Ammon's horn (tissue), 1 donor: ENCODE measurements at places on chromosomes 3 and 15.

- no peak for DNase-seq
Measured at GRCh38 chr15:27254055-27254454, 283.1 kb downstream of the GABRG3 start.

DNA sequence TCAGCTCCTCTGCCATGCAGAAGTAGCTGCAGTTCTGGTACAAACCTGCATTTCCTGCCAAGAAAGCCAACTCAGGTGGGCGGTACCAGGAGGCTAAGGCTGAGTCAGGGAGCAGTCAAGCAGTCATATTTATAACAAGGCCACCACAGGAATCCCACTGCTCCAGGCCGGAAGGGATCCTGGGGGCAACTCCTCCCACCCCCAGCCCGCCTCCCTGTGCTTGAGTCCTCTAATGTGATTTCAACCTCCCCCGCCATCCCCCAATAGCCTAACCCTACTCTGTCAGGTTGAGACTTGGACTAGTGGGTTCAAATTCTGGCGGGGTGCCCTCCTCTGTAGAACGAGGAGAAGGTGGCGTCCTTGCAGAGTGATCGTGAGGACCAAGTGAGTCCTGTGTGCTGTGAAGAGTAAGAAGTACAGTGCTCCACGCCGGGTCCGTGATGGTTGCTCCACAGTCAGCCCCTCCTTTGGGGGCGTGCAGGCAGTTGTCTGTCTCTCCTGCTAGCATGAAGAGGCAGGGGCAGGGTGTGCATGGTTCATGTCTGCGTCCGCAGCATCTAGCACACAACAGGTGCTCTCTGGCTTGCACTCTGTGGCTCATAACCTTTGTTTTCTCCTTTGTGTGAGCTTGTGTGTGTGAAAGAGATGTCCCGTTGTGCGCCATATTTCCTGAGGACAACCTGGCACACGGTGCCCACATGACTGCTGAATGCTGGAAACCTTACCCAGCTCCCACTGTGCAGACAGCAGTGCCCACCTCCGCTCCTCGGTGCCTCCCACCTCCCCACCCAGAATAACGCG is 78.3 kb downstream of the SMAD6 start:
- no peak for DNase-seq

GRCh38 chr3:4355401-4356219 is 52.4 kb downstream of the SETMAR start:
- peak; percentile 20 for DNase-seq

DNA sequence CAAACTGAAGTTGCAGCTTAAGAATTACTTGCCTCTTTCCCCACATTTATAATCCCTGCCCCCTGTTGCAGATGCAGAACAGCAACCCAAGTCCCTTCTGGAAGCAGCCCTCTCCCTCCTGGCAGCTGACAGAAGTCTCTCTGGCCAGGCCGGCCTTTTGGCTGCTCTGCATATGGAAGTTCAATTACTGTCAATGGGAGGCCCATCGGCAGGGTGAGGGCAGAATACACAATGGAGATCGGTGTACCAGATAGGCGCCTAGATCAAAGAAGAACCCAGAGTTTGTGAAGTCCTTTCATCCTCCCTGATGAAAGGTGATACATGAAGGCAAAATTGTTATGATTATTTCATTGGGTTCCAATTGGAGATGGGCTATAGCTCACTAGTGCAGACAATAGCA is 327.9 kb upstream of the CTNNB1 start:
- no peak for DNase-seq

DNA sequence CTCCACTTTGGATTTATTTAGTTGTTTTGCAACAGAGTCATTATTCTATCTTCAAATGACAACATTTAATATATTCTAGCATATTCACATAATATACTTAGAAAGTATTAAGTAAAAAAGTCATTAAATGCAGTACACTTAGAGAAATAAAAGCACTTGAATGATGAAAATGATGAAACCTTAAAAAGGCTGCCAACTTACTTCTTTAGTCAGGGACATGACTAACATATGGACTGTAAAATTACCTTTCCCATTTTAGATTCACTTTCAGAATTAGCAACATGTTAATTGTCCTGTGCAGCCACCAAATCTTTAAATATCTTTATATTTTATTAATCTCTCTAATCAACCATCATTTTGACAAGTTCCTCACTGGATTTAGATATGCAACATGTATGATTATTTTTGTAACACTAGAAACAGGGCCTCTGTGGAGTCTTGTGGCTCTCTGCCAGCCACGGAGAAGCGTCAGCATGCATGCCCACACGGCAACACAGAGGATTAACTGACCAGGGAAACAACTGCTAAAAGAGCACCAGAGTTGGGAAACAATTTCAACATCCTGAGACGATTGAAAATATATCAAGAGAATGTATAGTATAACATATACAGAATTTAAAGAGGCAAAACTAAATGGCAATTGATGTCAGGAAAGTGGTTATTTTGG is 95.7 kb downstream of the ANO10 start:
- no peak for DNase-seq

GRCh38 chr3:59839810-59840515 is 790.1 kb upstream of the CFAP20DC start:
- DNase-seq: peak; percentile 30

DNA sequence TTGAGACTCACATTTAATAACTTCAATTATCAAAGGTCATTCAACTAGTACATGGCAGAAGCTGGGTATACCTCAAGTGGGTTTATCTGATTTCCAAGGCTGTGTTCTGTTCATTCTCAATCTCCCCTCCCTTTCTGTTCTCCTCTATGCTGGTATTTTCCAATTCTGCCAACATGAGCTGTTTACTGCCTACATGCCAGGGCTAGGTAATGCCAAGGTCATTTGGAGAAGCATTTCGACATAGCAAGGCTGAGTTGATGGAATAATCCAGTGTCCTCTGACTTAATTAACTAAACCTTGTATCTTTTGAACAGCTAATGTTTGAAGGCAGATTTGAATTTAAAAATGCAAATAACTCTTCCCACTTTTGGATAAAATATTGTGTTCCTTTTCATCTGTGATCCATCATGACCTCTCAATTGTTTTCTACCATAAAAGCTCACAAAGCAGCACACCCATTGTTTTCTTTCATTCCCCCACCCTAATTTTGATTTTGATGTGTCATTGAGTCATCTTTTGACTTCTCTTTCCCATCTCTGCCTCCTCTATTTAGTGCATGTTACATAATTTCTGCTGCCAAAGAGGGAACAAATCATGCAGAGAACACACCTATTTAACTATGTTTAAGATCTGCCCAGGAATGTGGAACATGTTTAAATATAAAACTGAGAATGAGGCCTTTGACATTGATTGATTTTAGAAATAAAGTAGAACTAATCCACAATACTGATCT is 308.8 kb upstream of the NR2E3 start:
- DNase-seq: no peak

DNA sequence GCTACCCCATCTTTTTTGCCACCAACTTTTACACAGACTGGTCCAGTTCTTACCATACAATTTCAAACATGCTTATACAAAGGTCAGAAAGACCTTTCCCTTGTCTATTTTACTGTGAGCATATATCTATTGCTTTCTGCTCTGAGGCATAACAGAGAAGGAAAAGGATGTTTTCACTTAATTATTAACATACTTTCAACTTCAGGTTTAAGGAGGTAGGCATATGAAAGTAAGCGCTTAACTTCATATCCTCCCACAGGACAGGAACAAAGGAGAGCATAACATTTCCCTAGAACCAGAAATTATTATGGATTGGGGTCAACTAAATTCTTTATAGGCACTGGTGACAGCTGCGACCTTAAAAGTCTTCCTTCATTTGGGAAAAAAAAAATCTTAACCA is 1.1 kb downstream of the MYEF2 start:
- DNase-seq: no peak

GRCh38 chr3:105351821-105352220 is 14.9 kb upstream of the ALCAM start:
- no peak for DNase-seq

DNA sequence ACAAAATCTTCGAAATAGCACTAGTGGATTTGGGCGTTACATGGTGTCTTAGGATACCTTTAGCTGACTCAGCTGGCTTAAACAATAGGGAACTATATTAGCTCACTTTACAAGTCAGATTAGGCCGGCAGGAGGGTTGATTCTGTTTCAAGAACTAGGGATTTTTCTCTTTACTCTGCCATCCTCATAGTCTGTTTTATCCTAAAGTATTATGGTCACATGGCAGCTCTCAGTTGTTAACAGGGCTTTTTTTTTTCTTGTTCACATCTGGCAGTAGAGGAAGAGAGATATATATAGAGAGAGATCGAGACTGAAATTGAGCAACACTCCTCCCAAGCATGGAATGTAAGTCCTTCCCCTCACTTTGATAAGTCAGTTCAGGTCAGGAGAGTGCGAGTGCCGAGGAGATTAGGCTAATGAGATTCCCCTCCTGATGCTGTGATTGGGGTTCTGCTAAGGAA is 32.9 kb downstream of the CHP1 start:
- no peak for DNase-seq

- peak; percentile 3 for DNase-seq
Measured at GRCh38 chr3:81199587-81199986, 561.9 kb downstream of the GBE1 start.

- DNase-seq: no peak
Measured at GRCh38 chr3:95297581-95297980, 1234.7 kb downstream of the NSUN3 start.

DNA sequence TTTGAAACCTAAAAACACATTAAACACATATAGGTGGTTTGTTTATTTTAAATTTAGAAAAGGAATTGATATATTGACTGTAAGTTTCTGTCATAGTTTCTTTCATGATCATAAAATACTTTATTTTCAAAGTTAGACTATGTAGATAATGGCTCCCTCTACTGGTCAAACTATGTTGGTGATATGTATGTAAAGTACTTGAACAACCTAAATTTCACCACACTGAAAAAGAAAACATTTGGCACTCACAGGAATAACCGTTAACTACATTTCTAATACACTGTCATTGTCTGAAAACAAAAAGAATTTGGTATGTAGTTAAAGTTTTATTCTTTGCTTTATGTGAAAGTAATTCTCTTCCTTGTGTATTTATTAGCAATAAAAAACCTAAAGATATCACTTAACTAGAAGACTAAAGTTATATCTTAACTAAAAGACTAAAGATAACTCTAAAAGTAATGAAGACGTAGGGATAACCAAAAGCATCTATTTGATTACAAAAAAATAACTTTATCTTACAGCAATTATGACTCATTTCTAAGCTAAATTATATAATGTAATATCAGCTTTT is 427.5 kb downstream of the VGLL3 start:
- DNase-seq: peak; percentile 45

- DNase-seq: peak; percentile 44
Measured at GRCh38 chr3:43872901-43873300, 182.2 kb downstream of the ABHD5 start.

DNA sequence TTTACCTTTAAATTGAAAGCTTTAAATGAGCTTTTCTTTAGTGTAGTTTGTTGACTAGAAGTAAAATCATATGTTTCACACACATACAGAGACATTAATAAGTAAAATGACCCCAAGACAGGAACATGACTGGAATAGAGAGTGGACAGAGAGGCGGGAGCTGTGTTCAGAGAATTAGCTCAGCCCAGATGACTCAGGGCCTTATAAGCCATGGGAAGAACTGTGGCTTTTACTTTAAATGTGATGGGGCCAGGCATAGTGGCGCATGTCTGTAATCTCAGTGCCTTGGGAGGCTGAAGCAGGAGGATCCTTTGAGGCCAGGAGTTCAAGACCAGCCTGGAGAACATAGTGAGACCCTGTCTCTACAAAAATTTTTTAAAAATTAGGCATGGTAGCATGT is 26.7 kb downstream of the SACM1L start:
- DNase-seq: no peak

DNA sequence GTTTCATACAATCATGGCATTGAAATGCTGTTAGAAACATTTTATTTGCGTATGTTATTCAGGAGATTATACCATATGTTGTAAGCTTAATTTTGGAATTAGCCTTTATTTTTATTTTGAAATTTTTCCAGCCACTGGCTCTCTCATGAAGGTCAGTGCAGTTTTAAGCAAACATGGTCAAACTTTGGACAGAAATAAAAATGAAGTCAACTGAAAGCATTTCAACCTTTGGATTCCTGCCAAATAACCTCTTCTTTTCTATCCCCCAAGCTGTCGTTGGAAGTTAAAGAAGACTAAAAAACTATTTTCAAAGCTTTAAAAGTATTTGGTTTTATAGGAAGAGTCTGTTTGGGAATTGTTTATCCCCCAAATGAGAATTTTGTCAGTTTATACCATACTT is 846.6 kb downstream of the MCTP2 start:
- DNase-seq: no peak

GRCh38 chr3:5729852-5730251 is 542.3 kb downstream of the EDEM1 start:
- DNase-seq: no peak

GRCh38 chr15:44734839-44735481 is 1.4 kb upstream of the TRIM69 start:
- no peak for DNase-seq

- no peak for DNase-seq
Measured at GRCh38 chr3:113896930-113897329, 50.9 kb upstream of the ZDHHC23 start.

GRCh38 chr15:70584838-70585706 is 178.3 kb downstream of the UACA start:
- DNase-seq: no peak

DNA sequence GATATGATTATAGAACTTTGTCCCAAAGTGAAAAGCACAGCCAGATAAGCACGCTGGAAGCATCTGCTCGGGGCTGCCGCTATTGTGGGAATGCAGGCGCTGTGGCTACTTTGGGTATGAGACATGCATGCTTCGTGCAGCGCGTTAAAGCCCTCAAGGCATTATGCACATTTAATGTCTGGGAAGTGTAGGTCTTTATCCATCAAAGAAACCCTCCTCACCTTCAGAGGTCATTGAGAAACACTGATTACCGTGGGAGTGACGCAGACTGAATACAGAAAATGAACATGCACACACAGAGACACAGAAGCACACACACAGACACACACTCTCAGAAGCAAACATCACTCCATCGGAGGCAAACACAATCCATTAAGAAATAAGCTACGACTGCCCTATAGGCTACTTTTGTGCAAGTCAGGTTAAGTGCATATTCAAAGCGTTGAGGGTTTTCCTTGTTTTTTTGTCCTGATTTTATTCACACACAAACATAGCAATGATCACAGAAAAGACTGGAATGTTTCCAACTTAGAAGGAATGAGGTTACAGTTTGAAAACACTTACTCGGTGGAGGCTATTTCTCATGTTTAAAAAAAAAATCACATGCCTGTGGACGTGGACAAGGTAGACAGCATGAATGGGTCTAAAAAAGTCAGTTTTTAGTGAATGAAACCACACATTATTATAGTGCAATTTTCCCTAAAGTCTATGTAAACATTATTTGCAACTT is 68.5 kb downstream of the PLCH1 start:
- peak; percentile 37 for DNase-seq
